ENCODE measurements at places on chromosomes 1 and 21.
A peak's percentile ranks its signal among the peaks of the same experiment; 100 is the strongest.

GRCh38 chr1:85612704-85613361 is 32.3 kb downstream of the CCN1 start:
- DNase-seq = no peak

DNA sequence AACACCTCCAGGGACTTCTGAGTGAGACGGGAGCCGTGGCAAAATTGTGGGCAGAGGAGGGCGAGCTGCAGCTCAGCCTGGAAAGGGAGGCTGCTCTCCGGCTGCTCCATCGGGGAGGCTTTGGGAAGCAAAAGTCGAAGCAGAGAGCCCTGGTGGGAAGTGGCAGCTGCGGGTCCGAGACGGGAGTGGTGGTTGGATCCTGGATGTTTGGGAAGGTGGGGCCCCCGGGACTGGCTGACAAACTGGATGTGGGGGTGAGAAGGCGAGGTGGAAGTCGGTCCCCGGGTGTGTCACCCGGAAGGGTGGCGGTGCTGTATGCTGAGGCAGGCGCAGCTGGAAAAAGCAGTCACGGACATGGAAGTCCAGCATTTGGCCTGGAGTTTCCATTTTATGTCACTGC is 52.1 kb downstream of the KCNAB2 start:
- no peak for DNase-seq

DNA sequence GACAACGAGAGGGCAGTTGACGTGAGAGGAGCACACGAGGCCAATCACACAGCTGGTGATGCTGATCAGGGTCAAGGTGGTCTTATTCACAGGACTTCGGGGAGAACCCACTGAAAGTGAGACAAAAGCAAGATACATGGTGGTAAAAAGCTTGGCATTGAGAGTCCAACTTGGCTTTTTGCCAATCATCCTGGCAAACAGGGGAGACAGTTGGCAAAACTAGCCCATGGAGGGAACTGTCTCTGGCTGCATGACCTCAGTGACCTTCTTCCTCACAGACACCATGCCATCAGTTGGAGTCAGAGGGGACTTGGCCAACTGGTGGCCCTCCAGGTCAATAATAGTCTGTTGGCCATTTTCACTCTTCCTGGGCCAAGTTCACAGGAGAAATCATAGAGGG is 139.9 kb downstream of the ASTN1 start:
- no peak for DNase-seq

- DNase-seq = no peak
Observed at GRCh38 chr1:21869620-21870121, 57.6 kb downstream of the LDLRAD2 start.

DNA sequence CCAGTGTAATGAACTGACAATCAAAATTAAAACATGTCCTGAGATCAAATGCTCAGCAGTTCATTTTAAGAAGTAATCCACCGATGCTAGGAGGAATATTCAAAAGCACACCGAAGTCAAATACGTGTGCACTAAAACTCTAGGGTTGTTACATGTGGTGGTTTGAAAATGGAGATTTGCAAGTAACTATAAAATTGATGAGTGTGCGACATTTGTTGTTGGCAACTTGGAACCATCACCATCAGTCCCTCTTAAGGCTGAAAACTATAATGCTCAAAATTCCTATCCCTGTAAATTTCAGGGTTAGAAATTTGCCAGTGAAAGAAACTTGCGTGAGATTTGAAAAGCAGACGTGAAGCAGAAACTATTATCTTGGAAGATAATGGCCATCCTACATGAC is 13.3 kb upstream of the SGIP1 start:
- DNase-seq = no peak

DNA sequence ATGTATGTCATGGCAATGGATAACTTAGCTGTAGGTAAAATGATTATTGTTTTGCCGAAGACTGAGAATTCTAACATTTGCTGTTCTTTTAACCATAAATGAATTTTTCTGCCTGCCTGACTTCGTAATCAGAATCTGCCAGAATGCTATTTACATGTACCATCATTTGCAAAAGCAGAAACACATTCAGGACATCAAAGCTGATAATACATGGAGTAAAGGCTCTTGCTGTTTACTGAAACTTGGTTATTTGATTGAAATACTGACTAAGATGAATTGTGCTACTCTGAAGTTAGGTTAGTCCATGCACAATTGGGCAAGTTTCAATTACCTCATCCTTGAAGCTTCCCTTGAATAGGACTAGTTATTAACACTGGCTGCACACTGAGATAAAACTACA is 293.8 kb downstream of the PLA2G4A start:
- no peak for DNase-seq

DNA sequence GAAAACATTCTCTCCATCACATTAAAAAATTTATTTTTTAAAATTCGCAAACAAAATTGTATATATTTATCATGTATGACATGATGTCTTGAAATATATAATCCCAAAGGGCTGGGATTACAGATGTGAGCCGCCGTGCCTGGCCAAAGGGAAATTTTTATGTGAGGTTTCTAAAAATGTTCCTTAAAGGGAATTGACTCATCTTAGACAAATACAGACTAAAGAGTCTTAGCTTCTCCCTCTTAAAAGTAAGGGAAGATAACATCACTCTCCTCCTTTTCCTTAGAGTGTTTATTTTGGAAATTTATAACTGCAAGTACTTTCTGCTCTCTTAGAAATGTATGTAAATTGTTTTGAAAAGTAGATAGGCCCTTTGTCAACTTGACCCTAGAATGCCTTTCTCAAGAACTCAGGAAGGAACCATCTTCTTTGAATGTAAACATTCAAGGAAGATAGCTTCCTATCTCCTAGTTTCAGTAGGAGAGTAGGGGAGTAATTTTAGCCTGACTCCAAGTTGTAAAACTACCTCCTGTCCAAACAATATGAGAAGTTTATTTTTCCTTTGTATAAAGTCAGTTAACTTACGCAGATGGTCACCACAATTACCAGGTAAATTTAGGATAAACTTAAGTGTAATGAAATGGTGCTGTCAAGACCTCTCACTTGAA is 59.5 kb downstream of the C21orf91 start:
- no peak for DNase-seq

DNA sequence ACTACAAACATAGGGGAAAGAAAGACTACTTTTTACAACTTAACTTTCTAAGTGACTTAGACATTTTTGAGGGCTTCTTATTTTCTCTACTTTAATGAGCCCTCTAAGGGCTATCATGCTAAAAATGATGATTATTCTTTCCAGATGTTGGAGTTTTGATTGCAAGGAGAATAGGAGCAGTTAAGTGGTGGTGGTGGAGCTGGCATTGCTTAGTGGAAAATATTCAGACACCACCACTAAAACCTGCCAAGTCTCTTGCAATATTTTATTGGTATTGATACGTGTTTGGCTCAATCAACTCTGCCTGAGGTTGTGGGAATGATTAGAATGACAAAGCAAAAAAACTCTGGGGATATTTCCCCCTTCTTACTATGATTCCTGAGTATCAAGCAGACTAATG is 82.6 kb upstream of the PTGFR start:
- no peak for DNase-seq

DNA sequence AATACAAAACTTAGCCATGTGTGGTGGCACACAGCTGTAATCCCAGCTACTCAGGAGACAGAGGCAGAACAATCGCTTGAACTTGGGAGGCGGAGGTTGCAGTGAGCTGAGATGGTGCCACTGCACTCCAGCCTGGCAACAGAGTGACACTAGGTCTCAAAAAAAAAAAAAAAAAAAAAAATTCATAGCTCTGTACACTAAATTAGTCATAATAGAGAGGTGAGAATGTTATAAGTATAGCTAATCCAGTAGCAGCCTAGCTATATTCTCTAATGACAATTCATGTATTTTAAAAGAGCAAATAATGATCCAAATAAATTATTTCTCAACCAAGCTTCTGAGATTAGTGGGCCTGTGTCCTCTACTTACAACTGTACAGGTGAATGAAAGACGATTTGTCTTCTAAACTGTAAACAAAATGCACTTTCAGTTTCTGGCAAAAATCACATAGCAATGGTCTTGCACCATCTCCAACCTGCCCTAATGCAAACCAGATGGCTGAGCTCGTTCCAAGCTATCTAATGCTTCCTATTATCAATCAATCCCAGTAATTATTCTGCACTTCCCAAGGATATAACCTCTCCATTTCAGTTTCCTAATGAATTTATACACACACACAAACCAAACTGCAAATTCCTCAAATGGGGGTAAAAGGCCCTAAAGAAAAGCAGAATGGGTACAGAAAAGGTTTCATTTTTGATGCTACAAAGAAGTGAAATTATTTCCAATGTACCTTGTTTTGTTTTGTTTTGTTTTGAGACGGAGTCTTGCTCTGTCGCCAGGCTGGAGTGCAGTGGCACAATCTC is 56.5 kb downstream of the GATAD2B start:
- no peak for DNase-seq

- DNase-seq = no peak
Observed at GRCh38 chr1:189499736-189500135, 977.9 kb downstream of the BRINP3 start.

GRCh38 chr1:47438165-47439016 is 547 bp downstream of the FOXD2 start:
- DNase-seq = no peak

DNA sequence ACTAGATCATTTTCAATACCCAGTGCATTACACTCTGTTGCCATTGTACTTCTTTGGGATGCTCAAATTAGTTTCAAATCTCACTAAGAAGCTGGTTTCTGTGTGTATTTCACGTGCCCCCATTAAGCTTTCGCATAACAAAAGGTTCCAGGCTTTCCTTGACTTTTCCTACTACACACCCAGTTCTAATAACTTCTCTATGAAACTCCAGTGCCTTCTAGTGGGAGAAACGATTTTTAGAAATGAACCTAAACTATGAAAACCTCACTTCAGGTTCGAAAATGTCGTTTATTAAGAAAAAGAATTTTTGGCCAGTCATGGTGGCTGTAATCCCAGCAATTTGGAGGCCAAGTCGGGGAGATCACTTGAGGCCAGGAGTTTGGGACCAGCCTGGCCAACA is 2.8 kb downstream of the CFHR4 start:
- DNase-seq = no peak

GRCh38 chr1:212457740-212458338 is 25.1 kb downstream of the NENF start:
- DNase-seq = peak; percentile 22

DNA sequence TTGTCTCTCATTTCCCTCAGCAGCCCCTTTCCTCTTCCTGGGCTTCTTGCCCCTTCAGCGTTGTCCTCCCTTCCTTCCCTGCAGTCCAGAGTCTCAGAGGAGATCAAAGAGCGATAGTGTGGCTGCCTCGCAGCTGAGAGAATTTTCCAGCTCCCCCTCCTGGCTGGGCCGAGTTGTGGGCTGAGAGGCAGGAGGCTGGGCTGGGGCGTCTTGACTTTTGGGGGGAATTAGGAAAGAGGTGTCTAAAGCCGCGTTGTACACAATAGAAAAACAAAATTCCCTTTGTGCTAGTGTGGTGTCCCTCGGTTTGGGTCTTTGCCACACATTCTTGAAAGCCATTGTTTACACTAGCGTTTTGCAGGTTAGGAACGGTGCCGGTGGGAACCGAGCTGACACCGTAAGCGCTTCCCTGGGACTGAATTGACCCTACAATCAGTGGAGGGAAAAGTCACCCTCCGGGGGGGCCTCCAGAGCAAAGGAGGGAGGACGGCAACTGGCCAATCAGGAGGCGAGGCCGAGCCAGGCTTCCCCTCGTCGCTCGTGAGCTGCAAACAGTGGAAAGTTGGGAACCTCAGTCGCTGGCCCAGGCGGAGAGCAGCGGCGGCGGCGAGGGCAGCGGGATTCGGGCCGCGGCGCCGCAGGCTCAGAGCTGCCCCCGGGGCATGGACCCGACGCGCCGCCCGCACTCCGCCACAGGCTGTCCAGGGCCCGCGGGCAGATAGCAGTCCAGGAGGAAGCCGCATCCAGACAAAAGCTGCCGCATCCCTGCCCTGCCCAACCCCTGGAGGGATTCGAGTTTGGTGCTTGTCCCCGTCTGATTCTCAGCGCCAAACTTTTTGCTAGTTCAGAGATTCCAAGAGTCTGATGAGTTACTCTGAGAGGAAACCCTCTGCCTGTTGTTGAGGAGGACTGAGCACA is at the start of gene HMCN1:
TSS of gene HMCN1 (plus strand) at position 574 of the 918 bp plus-strand sequence. CDS start 389 bp downstream, outside the sequence.
- DNase-seq = no peak

DNA sequence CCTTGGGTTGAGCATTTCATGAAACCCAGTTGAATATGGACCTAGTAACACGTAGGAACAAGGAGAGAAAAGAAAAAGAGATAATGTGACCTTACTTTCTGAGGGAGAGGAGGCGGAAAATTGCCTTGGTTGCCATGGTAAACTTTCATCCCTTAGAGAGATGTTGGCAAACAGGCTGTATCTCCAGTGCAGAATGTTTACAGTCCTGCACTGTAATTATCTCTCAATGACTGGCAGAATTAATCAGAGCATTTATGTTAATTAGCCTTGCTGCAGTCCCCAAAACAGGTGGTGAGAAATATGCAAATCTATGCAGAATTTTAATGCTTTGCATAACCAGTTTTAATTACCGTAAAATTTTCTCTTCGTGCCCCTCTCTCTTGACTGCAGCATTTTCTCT is 147.3 kb downstream of the CD247 start:
- no peak for DNase-seq

- no peak for DNase-seq
Observed at GRCh38 chr21:43949499-43950208, 62.5 kb upstream of the TRAPPC10 start.

DNA sequence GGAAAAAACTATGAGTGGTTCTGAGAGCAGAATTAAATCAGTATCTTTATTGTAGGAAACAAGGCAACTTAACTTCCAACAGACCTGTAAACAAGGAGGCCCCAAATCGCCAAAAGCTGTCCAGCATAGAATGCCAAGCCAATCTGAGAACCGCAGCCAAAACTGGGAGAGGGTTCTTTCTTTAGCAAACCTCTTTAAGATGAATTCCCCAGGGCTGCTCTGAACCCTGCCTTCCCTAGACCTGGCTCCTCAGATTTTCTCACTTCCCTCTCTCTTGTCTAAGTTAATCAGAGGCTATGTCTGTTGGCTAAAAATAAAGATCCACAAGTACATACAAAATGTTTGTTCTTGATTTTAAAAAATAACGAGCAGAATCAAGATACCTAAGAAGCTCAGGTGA is 141.4 kb downstream of the SMYD3 start:
- no peak for DNase-seq

GRCh38 chr1:117284399-117285215 is 73.9 kb upstream of the VTCN1 start:
- DNase-seq = no peak

DNA sequence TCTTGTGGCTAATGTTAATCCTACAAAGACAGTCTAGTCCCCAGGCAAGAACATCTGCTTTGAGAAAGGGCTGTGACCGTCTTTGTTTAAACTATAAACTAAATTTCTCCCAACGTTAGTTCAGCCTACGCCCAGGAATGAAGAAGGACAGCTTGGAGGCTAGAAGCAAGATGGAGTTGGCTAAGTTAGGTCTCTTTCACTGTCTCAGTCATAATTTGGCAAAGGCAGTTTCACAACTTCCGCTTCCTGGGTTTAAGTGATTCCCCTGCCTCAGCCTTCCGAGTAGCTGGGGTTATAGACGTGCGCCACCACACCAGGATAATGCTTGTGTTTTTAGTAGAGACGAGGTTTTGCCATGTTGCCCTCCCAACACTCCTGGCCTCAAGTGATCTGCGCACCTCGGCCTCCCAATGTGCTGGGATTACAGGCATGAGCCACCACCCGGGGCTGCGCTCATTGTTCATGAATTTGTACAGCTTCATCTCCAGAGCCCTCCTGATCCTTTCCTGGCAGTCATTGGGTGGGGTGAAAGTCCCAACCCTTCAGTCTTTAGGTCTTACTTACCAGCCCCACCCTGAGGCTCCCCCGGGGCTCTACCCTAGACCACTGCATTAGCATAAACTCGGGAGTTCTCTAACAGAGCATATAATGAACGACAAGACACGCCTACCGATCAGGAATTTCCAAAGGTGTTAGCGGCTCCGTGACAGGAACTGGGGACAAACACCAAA is 4.9 kb upstream of the MASP2 start:
- DNase-seq = no peak
